Activated naive CD4-positive, alpha-beta T cell treated with anti-CD3 and anti-CD28 coated beads, Interleukin-2, amount 50 U/mL, for 72 hours (primary cell): ENCODE measurements at places on chromosomes 13 and 19.
A peak's percentile ranks its signal among the peaks of the same experiment; 100 is the strongest.

DNA sequence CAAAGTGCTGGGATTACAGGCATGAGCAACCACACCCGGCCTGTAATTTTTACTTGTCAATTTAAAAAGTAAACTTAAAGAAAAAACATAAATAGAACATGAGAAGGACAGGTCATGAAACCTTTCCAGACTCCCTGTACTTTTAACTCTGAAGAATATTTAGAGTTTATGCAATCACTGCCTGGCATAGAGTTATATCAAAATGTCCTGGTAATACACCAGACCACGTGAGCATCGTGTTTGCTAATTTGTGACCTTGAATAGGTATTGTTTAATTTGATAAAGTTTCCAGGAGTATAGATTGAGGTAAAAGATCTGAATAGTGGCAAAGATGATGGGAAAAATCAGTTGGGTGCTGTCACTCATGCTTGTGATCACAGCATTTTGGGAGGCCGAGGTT, 81.2 kb upstream of the RNF113B start:
- no peak for DNase-seq

GRCh38 chr19:18173054-18173571, 500 bp upstream of the IFI30 start:
- no peak for DNase-seq

GRCh38 chr13:102191951-102192502, 209.8 kb downstream of the FGF14 start:
- DNase-seq, result no peak

DNA sequence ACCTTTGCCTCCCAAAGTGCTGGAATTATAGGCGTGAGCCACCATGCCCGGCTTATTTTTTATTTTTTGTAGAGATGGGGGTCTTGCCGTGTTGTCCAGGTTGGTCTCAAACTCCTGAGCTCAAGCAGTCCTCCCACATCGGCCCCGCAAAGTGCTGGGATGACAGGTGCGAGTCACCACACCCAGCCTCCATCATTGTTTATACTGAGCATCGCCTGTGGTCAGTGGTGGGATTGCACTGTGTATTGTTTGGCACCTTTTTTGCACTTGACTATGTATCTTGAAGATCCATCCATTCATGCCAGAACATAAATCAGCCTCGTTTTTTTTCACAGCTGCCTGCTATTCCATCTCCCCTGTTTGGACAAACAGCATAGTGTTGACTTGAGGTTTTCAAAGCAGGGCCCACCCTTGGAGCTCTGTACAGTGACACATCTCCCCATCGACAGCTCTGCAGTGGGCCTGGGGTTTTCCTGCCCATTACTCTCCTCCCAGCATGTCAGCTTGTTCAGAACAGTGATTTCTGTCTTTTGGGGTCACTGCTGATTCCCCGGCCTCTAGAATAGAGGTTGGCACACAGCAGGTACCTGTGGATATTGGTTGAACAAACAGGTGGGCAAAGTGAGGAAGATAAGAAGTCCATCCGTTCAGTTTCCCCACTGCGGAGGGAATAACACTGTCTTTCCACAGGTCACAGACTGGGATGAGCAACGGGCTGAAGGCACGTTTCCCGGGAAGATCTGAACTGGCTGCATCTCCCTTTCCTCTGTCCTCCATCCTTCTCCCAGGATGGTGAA, 8.2 kb upstream of the UPK1A start:
- DNase-seq, result no peak

DNA sequence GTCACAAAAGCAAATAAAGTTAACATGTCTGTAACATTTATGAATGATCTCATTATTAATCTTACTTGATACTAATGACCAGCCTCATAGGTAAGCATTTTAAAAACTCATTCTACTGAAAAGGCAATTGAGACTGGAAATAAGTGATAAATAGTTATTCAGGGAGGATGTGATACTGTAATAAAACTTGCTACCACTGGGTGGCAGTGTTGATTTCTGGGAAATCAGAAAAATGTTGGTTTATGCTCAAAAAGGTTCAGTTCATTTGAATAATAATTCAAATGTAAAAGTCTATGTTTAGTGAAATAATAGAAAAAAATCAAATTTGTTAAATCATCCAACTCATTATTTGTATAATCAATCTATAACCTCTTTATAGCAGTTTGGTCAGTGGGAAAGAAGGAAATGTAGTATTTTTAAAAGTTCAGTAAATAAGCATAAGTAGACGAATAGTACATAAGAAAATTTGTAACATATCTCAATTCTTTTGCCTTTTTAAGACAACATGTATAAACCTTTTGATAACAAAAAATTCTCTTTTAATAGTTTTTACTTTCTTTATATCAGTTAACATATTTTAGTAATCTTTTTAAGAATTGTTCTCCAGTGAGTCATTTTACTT, 9.6 kb downstream of the ABHD13 start:
- peak; percentile 58 for DNase-seq

DNA sequence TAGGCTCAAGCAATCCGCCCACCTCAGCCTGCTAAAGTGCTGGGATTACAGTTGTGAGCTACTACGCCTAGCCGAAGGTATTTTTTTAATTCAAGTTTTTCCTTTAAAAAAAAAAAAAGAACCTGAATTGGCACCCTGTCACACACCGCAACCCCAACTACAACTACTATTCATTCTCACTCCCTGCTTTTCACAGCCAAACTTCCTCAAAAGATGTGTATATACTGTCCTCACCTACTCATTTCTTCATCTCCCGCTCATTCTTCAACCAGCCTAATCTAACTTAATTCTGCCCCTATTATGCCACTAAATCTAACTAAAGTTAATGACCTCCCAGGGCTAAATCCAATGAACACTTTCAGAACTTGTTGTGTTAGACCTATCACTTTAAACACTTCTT, 12.7 kb upstream of the WBP4 start:
- DNase-seq, result no peak

GRCh38 chr13:55307909-55308308, 1832.8 kb upstream of the PRR20A start:
- DNase-seq, result no peak

DNA sequence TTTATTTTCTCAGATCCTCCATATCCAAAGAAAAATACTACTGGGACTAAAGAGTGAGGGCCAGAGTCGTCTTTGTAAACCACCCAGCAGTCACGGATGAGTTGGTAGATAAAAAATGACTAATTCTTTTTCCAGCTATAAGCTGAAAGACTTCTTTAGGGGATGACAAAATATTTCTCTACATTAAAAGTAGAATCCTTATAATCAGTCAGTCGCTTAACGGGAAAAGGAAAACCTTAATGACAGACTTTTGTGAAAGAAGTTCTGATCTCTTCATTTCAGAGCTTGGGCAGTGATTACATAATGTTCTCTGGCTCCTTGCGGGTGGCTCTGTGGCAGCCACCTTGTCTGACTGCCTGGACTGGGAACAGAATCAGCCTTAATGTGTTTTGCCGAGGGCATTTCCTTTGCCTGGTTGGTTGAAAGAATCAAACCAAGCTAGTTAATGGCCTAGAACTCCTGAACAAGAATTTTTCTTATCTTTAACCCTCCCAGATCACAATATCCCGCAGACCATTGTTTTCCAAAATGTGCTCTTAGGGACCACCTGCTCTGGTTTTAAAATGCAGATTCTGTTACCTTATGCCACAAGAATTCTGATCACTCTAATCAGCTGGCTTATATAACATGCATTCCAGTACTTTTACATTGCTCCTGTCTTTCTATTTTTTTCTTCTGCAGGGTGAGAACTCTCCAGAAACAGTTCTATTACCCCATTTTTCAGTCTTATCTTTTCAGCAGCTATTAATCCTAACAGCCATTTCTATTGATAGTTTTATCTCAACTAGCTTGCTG, 2.5 kb downstream of the ITM2B start:
- DNase-seq, result no peak

DNA sequence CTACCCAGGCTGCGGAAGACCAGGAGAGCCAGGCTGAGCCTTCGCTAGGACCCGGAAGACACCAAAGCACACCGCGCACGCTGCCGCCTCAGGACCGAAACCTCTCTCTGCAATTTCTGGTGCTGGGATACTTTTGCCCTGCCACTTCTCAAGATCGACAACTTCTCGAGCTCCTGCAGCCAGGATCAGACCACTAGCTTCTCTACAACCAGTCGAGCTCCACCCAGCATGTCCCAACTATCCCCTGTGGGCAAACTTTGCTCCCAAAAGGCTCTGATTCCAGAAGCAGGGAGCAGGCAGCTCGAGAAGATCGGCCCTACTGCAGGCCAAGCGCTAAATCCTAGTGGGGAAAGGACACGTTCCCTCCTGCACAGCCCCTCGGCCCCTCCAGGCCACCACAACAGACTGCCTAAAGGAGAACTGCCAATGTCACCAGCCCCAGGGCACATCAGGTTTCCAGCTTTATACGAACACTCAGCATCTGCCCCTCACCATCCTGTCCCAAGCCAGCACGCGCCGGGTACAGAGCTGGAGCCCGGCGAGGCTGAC, 979 bp downstream of the AKAP8 start:
- DNase-seq, result no peak

- no peak for DNase-seq
These were observed 16.5 kb upstream of the LATS2 start for GRCh38 chr13:21077788-21078353.

- peak; percentile 99 for DNase-seq
These were observed at the start of gene TOMM40 for GRCh38 chr19:44891016-44891882. Gene TOMM40 (plus strand): TSS chr19:44891254. CDS start chr19:44891416, 162 bp downstream.

- DNase-seq, result peak; percentile 79
These were observed 9.7 kb upstream of the GIPC1 start for GRCh38 chr19:14505488-14506239.

DNA sequence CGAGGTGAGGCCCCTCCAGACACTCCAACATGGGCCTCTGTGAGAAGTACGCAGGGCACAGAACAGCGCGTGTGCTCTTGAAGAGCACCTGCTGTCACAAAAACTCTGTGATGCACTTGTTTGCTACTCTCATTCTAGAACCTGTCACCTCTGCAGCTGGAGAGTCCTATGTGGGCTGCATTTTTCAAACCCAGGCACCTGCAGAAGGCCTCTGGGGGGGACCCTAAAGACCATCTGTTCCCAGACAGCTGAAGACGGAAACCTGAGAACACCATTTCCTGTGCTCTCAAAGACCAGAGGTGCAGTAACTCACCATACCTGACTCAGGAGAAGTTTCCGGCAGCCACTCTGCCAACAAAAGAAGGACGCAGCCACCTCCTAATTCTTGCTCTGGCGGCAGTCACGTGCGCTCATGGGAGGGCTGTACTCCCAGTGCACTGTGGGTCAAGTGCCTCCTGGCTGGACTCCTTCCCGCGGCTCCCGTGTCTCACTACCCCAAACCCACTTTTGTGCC, 28.1 kb downstream of the RANBP3 start:
- DNase-seq, result no peak

DNA sequence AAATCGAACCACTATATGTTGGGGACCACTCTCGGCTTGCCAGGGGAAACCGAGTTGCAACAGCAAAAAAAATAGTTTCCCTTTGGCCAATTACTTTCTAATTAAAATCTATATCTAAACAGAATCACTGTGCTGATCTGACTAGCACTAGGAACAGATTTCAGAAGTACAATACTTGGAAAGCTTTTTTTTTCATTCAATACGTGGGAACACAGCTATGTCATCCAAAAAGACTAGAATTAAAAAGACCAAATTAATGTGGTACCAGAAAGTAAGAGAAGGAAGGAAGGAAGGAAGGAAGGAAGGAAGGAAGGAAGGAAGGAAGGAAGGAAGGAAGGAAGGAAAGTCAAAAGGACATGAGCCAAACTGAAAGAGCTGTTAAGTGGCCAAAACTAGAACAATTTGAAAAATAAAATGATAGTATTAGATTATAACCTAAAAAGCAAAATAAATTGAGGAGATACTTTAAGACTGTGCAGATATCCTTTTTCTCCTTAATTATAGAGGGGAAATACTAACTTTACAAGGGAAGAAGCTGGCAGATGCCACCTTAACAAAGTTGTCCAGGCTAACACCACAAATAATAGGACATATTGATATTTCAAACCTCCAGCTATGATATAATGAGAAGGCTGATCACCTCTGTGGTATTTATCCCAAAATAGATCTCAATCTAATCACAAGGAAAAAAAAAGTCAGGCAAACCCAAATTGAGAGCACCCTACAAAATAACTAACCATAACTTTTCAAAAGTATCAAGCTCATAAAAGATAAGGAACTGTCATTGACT, 63.9 kb downstream of the DIAPH3 start:
- no peak for DNase-seq
